T-helper 2 cell treated with Interferon-gamma antibody and Interleukin-4, amounts not matched to agents 5 μg/mL and 100 μg/mL, for 36 hours (primary cell): ENCODE measurements at places on chromosomes 2 and 18.

DNA sequence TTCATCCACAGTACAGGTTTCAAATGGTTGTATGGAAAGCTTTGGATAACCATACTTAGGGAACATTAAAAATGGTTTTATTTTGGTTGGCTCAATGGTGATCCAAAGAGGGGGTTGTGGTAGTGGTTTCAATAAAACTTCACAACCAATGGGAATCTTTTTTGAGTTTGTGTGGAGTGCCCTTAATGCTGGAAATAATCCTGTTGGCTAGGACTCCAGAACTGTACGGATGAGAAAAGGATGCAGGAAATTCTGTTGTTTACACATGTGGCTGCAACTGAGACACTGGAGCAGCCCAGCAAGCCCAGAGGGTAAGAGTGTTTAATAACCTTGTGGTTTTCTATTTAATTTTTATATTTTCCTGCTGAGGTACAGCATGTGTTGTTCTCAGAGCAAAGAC is at the start of gene CCDC102B:
TSS of gene CCDC102B (plus strand) at position 210 of the 400 bp plus-strand sequence. CDS start 38,684 bp downstream, outside the sequence.
- no peaks in the 10 kb centered on the region for H3K4me1 ChIP-seq
- H3K36me3 ChIP-seq, result no peaks in the 10 kb centered on the region
- H3K4me3 ChIP-seq, result no peak within 1 kb of the TSS

GRCh38 chr2:156310773-156311172 is 21.7 kb downstream of the NR4A2 start:
- H3K27me3 ChIP-seq, result peaks cover 34% of the 10 kb centered on the region
- no peak for DNase-seq
- no peak overlapping the region for H3K27ac ChIP-seq
- no peaks in the 10 kb centered on the region for H3K36me3 ChIP-seq
- H3K4me1 ChIP-seq, result peaks cover 9% of the 10 kb centered on the region
- no peak overlapping the region for H3K4me3 ChIP-seq

DNA sequence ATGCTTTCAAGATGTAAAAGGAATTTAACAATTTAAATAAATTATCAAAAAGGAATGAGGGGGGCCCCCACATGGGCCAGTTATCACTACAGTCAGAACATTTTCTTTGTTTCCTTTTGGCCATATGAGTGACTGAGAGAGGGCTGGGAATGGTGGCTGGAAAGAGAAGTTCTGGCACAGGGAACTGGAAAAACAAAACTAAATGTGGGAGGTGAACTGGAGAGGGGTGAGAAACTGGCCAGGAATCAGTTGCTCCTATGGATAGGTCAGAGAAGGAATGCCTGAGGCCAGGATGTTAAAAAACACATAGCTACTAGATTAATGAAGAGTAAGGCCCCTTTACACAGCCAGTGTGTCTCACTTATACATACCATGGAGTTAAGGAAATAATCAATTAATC is 121.0 kb downstream of the RBMS1 start:
- no peak overlapping the region for H3K27ac ChIP-seq
- DNase-seq, result no peak
- H3K27me3 ChIP-seq, result no peaks in the 10 kb centered on the region

- peak overlapping the region; percentile 97 for H3K4me3 ChIP-seq
- peaks cover 17% of the 10 kb centered on the region for H3K4me1 ChIP-seq
- H3K27me3 ChIP-seq, result peaks cover 6% of the 10 kb centered on the region
- no peak for DNase-seq
- peaks cover 8% of the 10 kb centered on the region for H3K36me3 ChIP-seq
Measured at GRCh38 chr2:183124957-183125255, 663 bp downstream of the NUP35 start.

DNA sequence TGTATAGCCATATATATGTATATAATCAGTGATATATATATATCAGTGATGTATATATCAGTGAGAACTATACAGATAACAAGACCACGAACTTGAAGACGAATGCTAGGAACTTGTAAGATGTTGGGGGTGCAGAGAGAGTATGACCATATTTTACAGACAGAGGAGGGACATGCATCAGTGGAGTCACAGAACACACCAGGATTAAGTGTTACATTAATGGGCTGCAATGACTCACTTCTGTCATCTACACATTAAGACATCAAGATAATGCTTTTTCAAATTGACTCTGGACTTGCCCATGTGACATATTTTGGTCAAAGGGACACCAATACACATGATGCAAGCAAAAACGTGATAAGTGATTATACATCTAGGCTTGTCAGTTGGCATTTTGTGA is 501.0 kb downstream of the LRRTM4 start:
- no peaks in the 10 kb centered on the region for H3K27me3 ChIP-seq
- H3K27ac ChIP-seq, result no peak overlapping the region
- H3K36me3 ChIP-seq, result no peaks in the 10 kb centered on the region
- no peaks in the 10 kb centered on the region for H3K4me1 ChIP-seq

GRCh38 chr2:182541268-182541667 is 114.4 kb upstream of the PDE1A start:
- H3K27ac ChIP-seq, result no peak overlapping the region
